Hippocampal formation (tissue), 2 donors: ENCODE measurements at places on chromosomes 6 and 20.

- DNase-seq: no peak
Observed at GRCh38 chr6:127341471-127342202, 1.8 kb downstream of the ECHDC1 start.

GRCh38 chr6:25842526-25842925 is 10.7 kb upstream of the SLC17A1 start:
- DNase-seq: no peak

DNA sequence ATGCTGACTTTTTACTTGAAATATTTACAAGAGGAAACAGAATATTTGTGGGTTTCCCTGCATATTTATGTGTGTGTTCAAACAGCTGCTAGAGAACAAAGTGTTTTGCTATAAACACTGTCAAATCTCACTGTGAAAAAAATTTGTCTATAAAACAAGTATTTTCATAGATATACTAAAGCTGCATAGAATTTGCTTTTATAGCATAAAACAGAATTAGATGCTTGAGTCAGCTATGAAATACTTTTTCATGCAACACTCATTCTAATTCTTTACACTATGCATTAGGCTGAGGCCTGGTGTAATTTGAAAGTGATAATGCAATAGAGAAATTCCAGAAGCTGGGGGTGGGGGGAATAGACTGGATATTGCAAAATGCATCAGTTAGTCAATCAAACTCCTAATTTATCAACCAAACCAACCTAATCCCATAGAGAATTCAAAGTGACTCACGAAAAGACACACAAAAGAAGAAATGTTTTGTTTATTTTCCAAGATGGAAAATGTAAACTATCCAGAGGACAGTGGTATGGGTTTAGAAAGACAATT is 148.2 kb downstream of the LAMA2 start:
- no peak for DNase-seq

GRCh38 chr6:137227871-137228302 is 8.7 kb upstream of the IFNGR1 start:
- no peak for DNase-seq

DNA sequence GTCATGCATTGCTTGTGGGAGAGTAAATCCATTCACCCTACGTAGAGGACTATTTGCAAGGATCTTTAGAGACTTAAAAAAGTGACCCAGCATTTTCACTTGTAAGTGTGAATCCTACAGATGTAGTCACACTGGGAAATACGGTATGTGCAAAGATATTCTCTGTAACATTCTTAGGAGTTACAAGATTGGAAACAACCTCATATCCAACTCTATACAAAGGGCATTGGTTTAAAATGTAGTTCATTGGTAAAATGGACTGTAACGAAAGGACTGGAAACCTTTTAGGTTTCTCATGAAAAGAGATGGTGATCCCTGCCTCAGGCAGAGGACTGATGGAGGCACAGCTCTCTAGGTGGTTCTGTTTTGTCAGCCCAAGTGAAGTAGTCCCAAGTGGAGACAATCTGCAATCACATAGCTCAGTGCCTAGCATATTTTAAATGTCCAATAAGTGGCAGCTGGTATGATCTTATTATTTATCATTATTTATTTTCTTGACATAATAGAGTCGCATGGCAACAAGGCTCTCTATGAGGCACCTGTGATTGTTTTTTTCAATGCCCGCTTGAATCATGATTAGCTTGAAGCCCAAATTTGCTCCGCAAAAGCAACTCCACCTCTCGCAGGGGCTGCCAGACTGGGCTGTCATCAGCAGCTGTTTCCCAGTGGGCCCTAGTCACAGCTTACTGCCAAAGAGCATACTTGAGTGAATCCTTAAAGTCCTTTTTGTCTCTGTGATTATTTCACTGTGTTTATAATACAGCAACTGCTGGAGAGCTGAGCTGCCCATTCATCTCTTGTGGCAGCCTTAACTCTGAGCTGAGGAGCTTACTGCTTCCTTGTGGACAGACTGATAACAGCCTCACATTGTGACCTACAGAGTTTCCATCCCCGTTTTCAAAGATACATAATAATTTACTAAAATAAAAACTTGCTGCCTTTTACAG is 19.8 kb upstream of the ENPP1 start:
- no peak for DNase-seq

DNA sequence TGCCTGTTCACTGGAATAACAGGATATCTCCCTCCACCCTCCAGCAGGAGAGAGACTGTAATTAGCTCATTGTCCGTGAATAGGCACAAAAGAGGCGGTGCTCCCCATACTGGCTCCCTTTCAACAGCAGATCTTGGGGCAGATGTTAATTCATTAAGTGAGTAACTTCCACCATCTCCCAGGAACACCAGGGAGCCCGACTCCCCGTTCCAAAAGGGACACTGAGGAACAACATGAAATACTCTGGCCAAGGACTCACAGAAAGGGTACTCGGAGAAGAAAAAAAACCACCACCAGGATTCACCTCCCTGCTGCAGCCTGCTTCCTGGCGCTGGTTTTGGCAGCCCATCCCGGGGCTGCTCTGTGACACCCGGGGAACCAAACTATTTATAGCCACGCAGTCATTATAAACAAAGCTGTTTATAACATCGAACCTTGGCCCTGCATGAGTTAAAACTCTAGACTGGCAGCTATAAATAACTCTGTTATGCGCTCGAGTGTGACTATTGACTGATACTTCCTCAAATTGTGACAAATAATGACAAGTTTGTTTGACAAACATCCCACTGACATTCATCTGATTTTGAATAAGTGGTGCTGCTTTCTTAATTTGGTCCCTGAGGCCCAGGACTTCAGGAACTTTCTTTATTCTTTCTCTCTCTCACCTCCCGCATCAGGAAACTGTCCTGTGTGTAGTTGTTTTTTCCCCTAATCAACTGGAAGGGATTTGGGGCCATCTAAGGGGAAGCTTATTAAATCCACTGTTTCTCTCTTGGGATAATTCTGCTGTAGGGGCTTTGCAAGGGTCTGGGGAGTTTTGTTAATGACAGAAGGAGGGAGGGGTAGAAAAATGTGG is 521.6 kb downstream of the CD83 start:
- no peak for DNase-seq

DNA sequence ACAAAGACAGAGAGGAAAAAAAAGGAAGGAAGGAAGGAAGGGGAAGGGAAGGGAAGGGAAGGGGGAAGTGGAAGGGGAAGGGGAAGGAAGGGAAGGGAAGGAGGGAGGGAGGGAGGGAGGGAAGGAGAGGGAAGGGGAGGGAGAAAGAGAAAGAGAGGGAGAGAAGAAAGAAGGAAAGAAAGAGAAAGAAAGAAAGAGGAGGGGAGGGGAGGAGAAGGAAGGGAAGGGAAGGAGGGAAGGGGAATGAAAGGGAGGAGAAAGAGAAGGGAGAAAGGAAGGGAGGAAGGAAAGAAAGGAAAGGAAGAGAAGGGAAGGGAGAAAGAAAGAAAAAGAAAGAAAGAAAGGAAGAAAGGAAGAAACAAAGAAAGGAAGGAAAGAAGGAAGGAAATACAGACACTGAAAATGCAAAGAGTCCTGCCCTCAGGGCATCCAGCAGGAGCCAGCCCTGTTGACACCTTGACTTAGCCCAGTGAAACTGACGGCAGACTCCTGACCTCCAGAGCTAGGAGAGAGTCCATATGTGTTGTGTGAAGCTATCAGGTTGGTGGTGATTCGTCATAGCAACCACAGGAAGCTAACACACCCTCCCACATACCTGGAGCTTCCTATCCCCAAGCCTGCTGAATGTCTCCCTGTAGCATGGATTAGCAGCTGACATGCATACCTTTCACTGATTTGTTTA is 58.7 kb upstream of the SULF2 start:
- DNase-seq: no peak

- DNase-seq: no peak
Observed at GRCh38 chr6:126440923-126441322, 101.0 kb downstream of the CENPW start.

DNA sequence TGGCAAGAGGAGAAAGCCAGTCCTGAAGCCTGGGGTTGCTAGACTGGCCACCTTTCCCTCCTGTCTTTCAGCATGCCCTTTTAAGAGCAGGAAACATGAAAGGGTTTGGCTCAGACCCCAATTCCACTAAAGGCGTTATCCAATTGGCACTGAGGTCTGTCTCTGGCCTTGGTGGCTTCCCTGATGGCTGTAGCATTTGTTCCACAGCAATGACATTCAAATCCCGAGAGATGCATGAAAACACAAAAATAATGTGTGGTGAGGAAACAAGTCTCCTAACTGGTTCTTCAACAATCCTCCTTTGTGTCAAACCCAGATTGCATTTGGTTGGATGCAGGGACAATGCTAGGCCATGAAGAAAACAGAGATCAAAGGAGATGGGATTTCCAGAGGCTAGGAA is 56.5 kb upstream of the ADTRP start:
- no peak for DNase-seq

GRCh38 chr6:112027942-112028674 is 25.8 kb upstream of the CCN6 start:
- DNase-seq: no peak

DNA sequence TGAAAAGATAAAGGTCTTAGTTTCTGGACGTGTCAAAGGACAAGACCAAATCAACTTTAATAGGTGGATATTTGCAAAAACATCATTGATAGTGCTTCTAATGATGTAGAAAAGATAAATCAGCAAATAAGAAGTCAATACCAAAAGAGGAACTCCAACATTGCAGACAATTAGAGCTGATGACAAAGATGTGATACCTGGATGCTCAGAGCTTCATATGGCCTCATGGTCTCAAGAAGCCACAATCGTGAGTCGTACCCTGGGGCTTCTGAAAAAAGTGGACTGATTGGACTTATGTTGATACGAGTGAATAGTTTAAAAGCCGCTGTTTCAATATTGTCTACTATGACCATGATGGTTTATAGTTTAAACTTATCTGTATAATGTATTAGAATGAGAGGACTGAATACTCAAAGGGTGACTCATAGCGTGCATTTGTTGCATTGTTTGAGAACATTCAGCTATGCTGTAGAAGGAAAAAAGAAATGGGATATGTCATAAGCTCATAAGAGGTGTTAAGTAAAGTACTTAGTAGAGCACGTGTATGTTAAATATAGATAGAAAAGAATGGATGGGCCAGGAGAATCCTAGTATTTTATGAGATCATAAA is 54.6 kb upstream of the RIPOR2 start:
- DNase-seq: no peak

- DNase-seq: no peak
Observed at GRCh38 chr6:142301651-142302391, at the start of gene ADGRG6. TSS of gene ADGRG6 (plus strand) at chr6:142302007. CDS start at chr6:142302330, 323 bp downstream.

- no peak for DNase-seq
Observed at GRCh38 chr6:145895802-145896201, 68.4 kb downstream of the SHPRH start.

DNA sequence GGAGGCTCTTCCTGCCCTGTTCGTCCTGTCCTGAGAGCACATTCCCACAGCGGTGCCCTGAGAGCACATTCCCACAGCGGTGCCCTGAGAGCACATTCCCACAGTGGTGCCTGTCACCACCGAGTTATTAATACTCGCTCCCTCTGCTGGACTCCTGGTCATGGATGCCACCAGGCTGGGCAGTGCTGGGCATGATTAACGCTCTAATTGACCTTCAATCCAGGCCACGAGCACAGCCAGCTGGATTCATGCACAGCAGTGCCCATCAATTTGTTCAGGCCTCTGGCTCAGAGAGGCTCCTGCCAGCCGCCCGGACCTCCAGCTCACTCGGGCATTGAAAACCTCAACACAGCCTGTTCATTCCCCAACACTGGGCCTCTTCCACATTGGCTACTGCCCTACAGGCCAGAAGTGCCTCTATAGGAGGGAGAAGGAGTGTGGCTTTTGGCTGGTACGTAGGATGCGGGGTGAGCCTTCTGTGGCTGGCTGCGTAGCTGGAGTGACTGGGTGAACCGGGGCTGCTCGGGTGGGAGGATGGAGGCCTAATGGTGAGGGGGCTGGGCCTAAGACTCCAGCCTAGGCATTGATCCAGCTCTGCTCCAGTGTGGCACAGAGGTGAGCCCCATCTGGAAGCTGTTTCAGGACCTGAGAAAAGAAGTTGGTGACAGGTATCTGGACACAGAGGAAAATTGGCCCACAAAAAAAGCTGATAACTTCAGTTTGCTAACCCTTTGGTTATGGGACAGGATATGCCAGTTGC is 9.3 kb downstream of the IP6K3 start:
- DNase-seq: no peak

- no peak for DNase-seq
Observed at GRCh38 chr6:92507552-92507951, 911.8 kb downstream of the EPHA7 start.

GRCh38 chr6:137680705-137681346 is 186.2 kb upstream of the TNFAIP3 start:
- DNase-seq: no peak

DNA sequence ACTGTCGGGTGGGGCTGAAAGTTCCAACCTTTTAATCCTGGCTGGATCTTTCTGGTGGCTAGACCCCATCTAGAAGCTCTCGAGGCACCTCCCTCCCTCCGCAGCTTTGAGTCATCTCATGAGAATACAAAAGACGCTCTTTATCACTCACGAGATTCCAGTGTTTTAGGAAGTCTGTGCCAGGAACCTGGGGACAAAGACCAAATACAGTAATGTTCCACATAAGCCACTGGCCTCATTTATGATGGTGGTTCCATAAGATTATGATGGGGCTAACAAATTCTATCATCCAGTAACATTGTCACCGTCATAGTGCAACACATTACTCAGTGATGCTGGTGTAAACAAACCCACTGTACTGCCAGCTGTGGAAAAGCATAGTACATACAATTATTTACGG is 48.7 kb downstream of the NCOA7 start:
- peak; percentile 40 for DNase-seq

DNA sequence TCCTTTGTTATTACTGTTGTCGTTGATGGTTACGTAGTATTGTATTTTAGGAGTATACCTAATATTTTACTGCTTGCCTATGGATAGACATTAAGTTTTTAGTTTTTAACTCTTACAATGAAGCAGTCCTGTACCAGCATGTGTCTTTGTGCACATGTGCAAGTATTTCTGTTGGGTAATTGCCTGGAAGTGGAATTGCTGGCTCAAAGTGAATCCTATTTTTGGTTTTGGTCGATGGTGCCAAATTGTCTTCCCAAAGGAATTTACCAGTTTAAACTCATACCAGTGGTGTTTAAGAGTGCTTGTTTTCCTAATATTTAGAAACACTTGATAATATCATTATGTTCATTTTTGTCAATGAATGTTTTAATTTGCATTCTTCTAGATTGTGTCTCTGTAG is 75.5 kb downstream of the ANKS1A start:
- DNase-seq: no peak
